ENCODE measurements at places on chromosomes 5 and 9.
A peak's percentile ranks its signal among the peaks of the same experiment; 100 is the strongest.

- DNase-seq: no peak
Measured at GRCh38 chr5:147911427-147911826, 5.1 kb upstream of the C5orf46 start.

DNA sequence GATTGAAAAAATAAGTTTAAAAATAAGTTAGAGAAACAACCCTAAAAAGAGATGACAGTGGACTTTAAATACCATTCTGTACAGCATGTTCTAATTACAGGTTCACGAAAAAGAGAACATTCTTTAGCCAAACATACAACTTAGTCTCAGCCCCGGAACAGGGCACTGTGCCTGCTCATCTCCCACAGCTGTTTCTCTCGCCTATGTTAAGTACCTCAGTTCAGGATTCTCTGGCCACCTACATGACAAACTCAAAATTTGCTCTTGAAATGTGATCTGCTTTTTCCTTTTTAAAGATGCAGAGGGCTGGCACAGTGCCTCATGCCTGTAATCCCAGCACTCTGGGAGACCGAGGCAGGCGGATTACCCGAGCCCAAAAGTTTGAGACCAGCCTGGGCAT lies 52.3 kb downstream of the MYO10 start:
- no peak for DNase-seq

DNA sequence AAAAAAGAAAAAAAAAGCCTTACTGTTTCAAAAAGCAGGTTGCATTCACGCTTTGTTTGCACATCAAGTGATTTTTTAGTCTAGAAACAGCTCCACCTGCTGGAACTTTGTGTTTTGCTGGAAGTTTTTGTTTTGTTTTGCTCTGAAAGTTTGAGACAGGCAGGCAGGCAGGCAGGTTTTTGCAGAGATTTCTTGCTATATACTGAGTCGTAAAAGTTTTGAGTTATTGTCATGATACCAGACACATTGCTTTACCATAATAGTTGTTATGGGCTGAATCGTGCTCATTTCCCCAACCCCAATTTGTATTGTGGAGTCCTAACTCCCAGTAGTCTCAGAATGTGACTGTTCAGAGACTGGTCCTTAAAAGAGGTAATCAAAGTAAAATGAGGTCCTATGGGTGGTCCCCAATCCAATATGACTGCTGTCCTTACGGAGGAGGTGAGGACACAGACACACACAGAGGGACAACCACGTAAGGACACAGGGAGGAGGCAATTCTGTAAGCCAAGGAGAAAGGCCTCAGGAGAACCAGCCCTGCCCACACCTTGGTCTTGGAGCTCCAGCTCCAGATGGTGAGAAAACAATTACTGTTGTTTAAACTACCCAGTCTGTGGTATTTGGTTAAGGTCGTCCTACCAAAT lies 20.9 kb downstream of the OR2Y1 start:
- DNase-seq: peak; percentile 55

GRCh38 chr9:91847581-91848091 lies 102.4 kb downstream of the ROR2 start:
- DNase-seq: peak; percentile 23

DNA sequence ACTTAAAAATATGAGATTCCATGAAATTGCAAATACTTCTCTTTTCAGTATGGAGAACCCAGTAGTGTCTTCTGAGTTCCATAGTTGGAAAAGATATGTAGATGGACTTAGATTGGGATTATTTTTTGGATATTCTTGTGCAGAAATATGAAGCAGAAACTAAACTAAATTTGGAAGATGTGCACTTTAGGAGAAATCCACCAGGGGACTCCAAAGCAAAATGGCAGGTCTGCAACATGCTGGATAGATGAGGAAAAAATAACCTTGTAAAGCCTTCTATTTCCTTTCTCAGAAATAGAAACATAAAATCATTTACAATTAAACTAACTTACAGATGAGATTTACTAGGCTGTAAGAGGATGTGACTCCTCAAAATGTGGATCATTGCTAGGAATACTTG lies 49.2 kb upstream of the MINAR2 start:
- DNase-seq: no peak

- DNase-seq: no peak
Measured at GRCh38 chr5:90131383-90132133, 278.0 kb downstream of the CETN3 start.

DNA sequence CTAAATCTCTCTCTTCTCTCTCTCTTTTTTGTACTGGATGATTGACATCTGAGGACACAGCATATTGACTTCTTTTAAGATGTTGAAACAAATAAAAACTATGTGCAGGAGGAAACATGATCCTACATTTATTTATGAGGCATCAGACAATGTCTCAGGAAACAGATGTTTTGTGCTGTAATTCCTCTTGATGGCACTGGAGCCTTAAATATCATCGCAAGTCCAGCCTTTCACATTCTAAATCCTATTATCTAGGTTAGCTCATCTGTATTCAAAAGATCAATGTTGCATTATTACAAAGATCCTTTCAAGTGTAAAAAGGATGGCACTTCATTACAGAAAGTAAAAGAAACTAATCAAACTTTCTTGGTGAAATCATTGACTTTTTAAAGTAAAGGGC lies 63.9 kb downstream of the MAT2B start:
- DNase-seq: no peak

DNA sequence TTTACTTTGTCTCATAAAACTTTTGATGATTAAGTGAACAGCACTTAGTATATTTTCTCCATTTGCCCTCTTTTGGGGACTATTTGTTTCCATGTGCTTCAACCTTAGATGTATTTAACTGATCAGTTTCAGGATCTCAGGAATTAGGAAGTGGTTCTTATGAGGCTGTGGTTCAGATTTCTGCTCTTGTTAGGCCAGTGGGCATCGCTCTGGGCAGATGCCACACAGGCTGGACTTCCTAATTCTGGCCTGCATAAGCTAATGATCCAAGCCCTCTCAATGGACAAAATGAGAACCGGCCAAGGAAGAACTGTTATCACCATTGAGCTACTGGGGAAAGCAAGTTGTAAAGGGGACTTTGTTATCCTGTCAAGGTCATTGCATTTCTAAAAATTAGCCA lies 6.9 kb downstream of the ARHGAP26 start:
- no peak for DNase-seq

GRCh38 chr5:166909040-166909439 lies 1382.4 kb upstream of the WWC1 start:
- no peak for DNase-seq

DNA sequence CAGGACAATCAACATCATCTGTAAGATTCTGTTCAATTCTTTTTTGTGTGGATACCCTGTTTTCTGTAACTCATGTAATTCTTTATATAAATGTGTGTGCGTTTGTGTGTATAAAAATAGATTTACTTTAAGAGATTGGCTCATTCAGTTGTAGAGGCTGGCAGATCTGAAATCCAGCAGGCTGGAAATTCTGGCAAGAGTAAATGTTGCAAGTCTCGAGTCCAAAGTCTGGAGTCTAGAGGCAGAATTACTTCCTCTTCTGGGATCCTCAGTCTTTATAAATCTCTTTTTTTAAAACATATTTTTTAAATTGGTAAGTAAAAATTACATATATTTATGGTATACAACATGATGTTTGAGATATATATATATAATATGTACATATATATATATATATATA lies 202.1 kb upstream of the TMEM161B start:
- no peak for DNase-seq

- DNase-seq: peak; percentile 58
Measured at GRCh38 chr9:75185585-75186170, 97.4 kb downstream of the OSTF1 start.

DNA sequence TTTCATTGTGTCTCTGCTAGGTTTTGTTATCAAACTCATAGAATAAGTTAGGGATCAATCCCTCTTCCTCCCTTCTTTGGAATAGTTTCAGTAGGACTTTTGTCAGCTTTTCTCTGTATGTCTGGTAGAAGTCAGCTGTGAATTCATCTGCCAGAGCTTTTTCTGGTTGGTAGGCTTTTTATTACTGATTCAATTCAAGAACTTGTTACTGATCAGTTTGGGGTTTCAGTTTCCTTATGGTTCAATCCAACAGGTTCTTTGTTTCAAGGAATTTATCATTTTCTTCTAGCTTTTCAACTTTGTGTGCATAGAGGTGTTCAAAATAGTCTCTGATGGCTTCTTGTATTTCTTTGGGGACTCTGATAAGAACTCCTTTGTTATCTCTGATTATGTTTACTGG lies 221.7 kb downstream of the FGF10 start:
- no peak for DNase-seq

GRCh38 chr5:155906046-155906445 lies 420.9 kb upstream of the SGCD start:
- no peak for DNase-seq

DNA sequence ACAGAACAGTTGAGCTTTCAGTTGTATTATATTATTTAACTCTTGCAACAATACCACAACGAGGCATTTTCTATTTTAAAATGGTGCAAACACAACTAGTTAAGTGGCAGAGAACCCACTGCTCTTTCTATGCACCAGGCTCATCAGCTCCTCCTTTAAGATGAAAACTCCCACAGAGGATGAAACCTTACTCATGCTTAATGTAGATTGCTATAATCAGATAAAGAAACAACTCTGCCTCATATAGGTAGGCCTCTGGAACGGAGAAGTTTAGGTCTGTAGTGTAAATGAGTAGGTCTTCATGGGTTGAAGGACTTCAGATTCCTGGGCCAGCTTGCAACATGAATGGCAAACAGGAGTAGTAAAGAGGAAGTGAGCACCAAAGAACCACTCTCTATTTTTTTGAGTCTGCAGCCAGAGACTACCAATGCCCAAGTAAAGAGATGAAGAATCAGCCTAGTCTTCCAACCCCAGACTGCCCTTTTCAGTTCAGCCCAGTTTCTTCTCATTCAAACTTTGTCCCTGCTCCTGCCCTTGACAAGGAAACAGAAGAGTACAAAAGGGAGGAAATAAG lies 33.9 kb downstream of the HACD4 start:
- peak; percentile 3 for DNase-seq

GRCh38 chr5:80185095-80185494 lies 70.8 kb downstream of the SERINC5 start:
- no peak for DNase-seq

- no peak for DNase-seq
Measured at GRCh38 chr9:15417626-15418025, 5.0 kb upstream of the SNAPC3 start.

DNA sequence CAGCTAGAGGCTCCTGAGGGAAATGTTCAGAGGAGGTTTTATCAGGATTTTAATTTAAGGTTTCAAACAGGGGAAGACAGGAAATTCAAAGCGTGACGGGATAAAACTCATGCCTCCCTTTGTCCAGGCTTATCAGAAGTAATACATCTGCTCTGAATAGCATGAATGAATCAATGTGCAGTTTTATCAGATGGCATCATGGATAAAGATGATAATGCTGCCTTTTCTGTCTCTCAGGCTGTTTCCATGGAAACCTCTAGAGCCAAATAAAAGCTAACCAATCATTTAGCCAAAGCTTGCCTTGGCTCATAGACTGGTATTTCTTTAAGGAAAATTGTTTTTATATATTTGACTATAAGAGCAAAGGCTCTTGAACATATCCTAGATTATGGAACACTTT lies 16.4 kb downstream of the MFAP3 start:
- DNase-seq: no peak

DNA sequence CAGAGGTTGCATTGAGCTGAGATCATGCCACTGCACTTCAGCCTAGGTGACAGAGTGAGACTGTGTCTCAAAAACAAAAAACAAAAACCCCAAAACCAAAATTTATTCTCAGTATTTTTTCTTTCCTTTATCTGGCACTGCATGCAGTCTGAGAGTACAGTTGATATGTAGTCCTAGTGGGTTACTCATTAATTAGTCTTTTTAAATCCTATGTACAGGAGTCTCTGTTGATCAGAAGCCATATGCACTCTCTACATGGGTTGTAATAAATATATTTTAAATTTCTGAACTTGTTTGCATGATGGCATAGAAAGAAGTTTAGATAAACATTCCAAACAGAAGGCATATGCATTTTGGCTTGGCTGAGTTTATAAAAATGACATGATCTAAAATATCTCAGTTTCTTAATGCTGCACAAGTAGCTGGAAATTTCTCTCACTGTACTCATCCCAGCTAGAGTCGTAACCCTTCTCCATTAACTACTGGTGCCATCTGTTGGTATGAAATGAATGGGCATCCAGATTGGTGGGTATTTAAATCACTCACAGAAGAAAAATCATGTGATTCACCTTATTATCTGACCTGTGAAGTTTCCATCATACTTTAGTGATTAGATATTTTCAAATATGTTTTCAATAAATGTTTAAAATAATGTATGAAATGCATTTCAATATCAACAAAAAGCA lies 284.8 kb downstream of the CTNND2 start:
- no peak for DNase-seq

GRCh38 chr9:81724242-81724889 lies 35.0 kb upstream of the TLE1 start:
- DNase-seq: no peak

GRCh38 chr9:124370896-124371582 lies 44.2 kb downstream of the PSMB7 start:
- no peak for DNase-seq

DNA sequence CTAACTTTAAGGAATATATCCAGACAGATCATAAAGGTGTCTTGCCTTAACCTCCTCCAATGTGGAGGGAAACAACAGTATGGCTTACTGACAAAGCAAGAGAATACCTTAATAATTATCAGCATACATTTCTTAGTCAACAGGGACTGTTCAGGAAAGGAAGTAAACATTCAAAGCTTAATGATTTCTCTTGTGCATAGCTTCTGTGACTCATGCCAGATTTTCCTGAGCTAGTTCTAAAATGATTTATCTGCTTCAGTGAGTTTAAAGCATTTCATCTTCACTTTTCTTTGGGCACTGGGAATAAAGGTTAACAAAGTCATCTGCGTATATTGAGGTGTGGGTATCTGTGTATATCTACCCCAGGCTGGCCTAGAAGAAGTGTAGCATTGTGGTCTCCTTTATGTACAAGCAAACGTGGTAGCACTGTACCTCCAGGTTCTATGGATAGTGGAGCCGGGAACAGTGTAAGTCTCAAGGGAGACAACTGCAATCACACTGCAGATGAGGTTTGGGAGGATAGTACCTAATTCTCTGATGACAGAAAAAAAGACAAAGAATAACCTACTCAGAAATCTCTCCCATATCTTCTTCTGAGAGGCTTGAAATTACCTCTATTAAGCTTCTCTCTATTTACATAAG lies 284.1 kb downstream of the HCN1 start:
- no peak for DNase-seq

- DNase-seq: no peak
Measured at GRCh38 chr5:92081958-92082712, 699.0 kb upstream of the ARRDC3 start.

- no peak for DNase-seq
Measured at GRCh38 chr9:74479711-74480110, 17.4 kb upstream of the RORB start.

GRCh38 chr5:151700820-151701219 lies 14.1 kb upstream of the SPARC start:
- DNase-seq: no peak

- no peak for DNase-seq
Measured at GRCh38 chr9:134537951-134538641, 103.5 kb upstream of the COL5A1 start.

- peak; percentile 26 for DNase-seq
Measured at GRCh38 chr9:134325813-134326723, at the start of gene RXRA. TSS of gene RXRA (plus strand) at chr9:134326455. CDS start at chr9:134326632, 177 bp downstream.

GRCh38 chr9:97629156-97629555 lies 4.0 kb downstream of the TSTD2 start:
- DNase-seq: no peak

- DNase-seq: no peak
Measured at GRCh38 chr9:107994648-107995047, 505.1 kb upstream of the KLF4 start.
